ENCODE measurements at places on chromosomes 7 and 10.

DNA sequence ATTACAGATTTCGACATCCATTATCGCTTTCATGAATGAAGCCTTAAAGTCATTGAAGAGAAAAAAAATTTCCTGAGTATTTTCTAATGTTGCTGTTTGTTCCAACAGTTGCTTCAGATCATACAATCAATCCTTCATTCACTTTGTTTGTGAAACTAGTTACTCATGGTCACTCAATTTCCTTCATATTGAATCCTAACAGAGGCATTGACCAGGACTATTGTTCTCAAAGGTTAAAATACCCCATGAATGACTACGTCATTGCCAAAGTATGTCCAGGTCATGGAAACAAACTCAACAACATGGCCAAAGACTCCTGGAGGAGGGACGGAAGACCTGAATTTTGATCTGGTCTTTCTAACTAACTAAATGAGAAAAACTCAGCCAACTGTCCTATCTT, 54.0 kb upstream of the ABCB5 start:
- no peak for DNase-seq

- DNase-seq: no peak
These were observed 203.4 kb downstream of the PRPF18 start for GRCh38 chr10:13790196-13790595.

DNA sequence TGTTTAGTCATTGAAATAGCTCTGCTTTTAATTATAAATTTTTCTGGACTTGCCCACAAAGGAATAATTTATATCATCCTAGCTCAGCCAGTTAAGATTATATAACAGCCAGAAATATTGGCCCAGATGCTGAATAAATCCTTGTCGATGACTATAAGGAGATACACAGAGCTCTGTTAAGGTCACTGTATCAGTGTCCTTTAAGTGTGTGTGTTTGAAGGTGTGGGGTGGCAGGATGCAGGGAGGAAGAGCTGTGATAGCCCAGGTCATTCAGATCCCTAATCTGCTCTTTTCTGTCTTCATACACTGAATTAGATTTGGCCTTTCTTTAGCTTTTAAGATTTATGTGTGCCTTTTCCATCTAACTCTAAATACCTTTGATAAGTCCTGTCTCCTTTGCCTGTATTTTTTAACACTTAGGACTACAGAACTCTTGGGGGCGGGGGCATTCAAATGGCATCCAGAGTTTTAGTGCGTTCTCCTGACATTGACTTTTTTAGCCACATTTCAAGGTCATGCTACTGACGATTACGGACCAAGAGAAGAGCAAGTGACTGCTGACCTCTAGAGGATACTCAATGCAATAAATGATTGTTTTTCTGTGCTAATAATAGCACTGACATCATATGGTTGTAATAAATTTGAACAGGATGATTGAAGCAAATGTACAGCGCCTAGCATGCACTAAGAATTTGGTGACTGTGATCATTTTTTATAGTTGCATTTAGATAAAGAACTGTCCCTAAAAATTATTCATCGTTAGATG, 172.3 kb downstream of the CACNB2 start:
- DNase-seq: no peak

GRCh38 chr7:66521675-66522074, 107.0 kb upstream of the KCTD7 start:
- no peak for DNase-seq

GRCh38 chr7:25087855-25088254, 37.2 kb downstream of the CYCS start:
- DNase-seq: no peak

- DNase-seq: no peak
These were observed 235.2 kb downstream of the CDC14C start for GRCh38 chr7:49159536-49159935.

- no peak for DNase-seq
These were observed 404.1 kb upstream of the LRGUK start for GRCh38 chr7:133723044-133723443.

- DNase-seq: no peak
These were observed 131.1 kb downstream of the ELAPOR2 start for GRCh38 chr7:86928308-86928707.

DNA sequence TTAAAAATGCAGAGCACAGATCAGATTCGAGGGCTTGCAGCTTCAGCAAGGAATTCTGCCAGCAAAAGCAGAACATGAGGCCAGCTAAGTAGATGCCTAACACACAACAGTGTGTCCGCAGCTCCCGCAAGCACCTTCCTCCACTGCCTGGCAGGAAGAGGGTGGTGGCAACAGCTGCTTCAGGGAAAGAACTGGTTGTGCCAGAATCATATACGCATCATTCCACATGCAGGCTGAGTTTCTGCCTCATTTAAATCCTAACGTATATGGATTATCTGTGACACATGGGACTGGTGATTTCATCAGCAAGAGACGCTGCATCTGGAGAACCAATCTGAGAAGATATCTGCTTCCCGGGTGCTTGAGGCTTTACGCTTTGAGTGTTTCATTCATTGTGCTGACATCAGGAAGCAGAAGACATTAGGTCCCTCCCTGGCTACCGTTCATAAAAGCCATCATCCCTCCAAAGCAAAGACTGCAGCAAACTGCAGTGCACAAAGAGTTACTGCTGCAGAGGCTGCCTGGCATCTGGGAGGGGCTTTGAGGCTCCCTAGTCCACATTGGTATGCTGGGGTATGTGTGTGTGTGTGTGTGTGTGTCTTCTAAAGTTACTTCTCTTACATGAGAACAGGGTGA, 78.8 kb downstream of the FAM13C start:
- no peak for DNase-seq

DNA sequence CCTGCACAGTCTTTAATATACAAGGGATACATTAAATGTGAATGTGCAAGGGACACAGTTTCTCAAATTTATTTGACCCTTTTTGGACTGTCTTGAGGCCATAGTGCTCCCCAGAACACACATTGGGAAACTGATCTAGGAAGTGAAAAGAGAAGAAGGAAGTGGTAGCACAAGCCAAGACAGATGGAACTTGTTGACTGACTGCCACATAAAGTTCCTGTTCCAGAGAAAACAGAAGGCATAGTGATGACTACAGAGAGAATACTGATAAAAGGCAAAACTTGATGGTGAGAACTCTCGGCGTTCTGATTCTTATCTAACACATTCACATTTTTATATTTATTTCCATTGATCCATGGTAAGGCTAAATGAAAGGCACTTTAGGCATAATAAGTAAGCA, 1216.4 kb downstream of the CNTNAP2 start:
- no peak for DNase-seq

- no peak for DNase-seq
These were observed 217.4 kb upstream of the PPP2R2D start for GRCh38 chr10:131683281-131683861.

DNA sequence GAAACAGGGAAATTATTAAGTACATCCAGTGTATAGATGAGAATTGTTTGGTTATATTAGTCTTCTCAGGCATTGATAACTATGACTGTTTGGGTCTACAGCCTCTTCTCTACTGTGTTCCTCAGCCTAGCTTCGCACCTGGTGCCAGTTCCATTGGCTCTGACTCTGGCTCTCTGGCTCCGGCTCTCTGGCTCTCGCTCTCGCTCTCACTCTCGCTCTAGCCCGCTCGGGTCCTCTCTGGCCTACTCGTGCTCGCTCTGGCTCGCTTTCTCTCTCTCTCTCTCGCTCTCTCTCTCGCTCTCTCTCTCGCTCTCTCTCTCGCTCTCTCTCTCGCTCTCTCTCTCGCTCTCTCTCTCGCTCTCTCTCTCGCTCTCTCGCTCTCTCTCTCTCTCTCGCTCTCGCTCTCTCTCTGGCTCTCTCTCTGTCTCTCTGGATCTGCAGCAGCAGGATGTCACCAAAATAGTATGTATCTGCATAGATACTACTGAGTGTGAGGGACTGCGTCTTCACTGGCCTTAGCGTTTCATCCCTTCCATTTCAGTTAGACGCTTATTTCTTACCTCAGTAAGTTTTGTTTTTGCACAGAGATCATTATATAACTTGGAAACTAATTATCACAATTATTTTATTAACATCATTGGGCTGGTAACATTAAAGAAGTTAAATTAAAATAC, 6.5 kb upstream of the SSBP1 start:
- DNase-seq: no peak

- DNase-seq: no peak
These were observed 44.2 kb upstream of the TNS3 start for GRCh38 chr7:47625861-47626715.

GRCh38 chr10:1280466-1281404, 224.6 kb downstream of the WDR37 start:
- DNase-seq: no peak

DNA sequence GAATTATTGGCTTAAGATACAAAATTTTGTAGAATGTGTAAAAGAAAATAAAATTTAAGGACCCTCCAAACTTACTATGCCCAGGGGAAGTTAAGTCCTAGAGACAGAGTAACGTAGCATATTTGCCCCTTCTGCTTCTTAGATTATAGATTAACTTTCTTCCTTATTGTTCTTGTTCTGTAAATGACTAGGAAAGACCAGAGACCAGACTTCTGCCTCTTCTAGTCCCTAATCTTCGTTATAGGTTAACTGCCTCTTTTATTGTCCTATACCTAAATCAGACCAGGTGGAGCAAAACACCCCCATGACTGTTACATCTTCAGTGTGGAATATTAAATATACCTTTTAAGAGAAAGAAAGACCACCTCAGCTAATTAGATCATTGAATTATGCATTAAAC, 160.5 kb downstream of the PHTF2 start:
- DNase-seq: no peak

GRCh38 chr10:58319599-58319998, 15.2 kb upstream of the UBE2D1 start:
- DNase-seq: no peak

DNA sequence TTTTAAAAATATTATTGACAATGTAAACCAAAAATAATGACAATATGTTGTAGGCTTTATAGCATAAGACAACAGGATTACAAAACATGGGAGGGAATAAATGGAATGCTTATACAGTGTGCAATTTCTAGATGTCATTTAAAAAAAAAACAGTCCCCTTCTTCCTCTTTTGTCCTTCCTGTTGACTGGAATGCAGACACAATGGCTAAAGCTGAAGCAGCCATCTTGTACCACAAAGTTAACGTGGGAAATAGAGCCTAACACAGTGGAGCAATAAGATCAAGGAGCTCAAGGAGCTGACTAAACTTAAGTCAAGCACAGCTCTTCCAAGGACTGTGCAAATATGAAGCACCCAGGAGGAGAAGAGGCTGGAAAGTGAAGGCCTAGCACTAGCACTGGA, 208.1 kb downstream of the ARHGAP12 start:
- no peak for DNase-seq

GRCh38 chr7:99146979-99147378, 3.1 kb upstream of the SMURF1 start:
- DNase-seq: no peak

GRCh38 chr7:24971333-24972165, 8.4 kb downstream of the OSBPL3 start:
- DNase-seq: no peak

- DNase-seq: no peak
These were observed 5.1 kb downstream of the RASGEF1A start for GRCh38 chr10:43261578-43262396.

DNA sequence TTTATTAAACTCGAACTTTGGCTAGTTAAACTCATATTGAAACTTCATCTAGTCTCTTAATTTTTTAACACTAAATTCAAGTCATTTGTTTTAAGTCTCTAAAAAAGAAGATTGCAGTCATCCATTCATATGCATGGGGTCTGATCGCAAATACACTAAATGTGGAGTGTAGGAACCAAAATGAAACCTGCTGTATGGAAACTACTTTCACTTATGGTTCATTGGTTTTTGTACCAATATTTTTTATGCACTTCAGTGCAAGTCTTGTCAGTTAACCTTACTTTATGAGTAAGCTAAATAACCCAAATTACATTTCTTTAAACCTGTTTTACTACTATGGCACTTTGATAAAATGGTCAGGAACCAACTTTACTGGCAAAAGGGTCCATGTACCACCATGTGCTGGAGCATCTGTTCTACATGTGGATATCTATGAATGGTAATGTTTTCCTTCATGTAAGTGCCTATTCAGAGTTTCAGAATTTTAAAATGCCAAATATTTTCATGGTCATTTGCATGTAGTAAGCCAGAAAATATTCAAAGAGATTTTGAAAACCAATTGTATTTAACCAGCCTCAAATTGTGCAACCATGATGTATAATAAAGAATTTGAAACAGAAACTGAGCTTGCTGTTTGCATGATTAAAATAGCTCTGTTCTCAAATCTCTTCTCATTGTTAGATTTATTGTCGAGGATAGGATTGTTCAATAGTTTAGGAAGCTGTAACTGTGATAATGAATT, 7.6 kb upstream of the SUPV3L1 start:
- DNase-seq: no peak

DNA sequence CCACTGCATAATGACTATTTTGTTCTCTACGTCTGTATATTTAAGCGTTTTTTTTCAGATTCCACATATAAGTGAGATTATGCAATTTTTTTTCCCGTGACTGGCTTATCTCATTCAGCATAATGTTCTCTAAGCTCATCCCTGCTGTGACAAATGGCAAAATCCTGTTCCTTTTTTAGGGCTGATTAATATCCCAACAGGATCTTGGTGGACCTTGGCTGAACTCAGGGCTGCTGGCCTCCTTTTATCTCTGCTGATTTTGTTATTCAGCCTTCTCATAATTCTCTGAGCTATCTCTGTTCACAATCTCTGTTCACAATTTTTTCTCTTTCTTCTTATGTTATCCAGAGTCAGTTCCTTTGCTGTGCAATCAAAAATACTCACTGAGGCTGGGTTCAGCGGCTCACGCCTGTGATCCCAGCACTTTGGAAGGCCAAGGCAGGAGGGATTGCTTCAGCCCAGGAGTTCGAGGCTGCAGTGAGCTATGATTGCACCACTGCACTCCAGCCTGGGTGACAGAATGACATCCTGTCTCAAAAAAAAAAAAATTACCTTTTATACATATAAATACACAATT, 1035.9 kb upstream of the AUTS2 start:
- no peak for DNase-seq

GRCh38 chr7:64947252-64948000, 43.4 kb downstream of the ZNF117 start:
- no peak for DNase-seq

DNA sequence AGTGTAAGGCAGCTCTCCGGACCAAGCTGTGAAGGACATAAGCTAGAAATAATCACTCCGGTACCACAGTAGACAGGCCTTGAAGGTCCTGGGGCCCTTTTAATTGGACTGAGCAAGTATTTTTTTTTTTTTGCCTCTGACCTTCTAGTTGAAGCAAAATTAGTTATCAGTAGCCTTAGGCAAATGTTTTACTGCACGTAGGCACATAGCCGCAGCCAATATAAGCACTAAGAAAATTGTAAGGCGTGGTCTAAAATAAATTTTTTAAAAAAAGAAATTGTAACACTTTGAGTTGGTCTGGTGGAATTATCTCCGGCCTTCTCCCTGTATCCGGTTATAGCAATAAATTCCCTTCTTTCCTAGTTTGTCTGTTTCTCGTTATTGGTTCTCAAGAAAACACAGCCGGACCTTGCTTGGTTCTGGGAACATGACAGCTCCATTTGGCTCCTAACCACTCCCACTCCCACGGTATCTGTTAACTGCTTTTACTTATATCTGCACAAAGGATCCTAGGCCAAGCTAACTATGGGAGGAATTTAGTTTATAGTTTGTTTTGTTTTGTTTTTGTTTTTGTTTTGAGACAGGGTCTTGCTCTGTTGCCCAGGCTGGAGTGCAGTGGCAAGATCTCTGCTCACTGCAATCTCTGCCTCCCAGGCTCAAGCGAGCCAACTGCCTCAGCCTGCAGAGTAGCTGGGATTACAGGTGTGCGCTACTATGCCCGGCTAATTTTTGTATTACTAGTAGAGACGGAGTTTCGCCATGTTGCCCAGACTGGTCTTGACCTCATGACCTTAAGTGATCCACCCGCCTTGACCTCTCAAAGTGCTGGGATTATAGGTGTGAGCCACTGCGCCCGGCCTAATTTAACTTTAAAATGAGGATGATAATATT, 124.4 kb upstream of the KIF5B start:
- no peak for DNase-seq

Measured in NCI-H1930 (cell line).